ENCODE measurements at places on chromosomes 5 and 9.

GRCh38 chr9:14530366-14530765 lies 162.9 kb downstream of the ZDHHC21 start:
- DNase-seq: no peak

GRCh38 chr9:18111146-18111545 lies 362.8 kb upstream of the ADAMTSL1 start:
- DNase-seq: no peak

DNA sequence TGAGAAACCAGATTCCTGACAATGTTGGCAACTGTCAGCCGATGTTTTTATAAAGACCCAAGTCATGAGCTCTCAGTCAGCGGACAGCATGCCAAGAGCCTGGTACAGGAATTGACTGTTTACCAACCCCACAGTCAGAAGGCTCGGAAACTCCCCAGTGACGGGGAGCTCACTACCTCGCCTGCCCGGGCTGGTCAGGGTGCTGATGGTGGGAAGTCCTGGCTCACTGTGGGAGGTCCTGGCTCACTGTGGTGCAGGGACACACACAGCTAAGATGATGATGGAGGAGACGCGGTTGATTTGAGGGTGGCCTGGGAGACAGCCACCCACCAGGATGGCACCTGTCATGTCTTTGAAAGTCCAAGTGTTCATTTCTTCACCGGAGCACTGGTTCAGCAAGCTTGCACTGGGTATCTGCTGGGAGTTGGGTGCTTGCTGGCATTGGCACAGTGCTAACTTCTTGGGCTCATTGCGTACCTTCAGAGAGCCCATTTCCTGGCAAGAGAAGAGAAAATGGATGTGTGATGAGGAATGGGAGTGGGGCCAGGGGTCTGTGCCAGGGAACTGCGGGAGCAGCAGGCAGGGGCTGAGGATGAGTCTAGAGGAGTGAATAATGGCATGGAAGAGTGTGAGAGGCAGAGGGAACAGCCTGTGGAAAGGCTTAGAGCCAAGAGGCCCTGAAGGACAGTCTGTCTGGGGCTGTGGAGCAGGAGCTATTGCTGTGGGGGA lies 15.3 kb downstream of the ASS1 start:
- no peak for DNase-seq

DNA sequence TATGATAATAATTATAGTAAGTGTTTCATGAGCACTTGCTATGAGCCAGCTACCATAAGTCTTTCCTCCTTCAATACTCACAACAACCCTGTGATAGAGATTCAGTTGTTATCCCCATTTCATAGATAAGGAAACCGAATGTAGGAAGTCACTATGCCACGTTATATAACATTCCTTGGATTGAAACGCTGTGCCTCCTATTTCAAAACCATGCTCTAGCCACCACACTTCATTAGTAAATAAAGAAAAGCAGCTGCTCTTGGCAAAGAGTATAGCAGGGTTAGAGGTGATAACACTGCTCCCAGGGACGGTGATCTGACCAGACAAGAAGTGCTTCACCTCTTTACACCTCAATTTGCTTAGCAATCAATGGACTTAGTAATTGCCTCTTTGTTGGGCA lies 5.5 kb downstream of the ADAMTS12 start:
- DNase-seq: no peak

DNA sequence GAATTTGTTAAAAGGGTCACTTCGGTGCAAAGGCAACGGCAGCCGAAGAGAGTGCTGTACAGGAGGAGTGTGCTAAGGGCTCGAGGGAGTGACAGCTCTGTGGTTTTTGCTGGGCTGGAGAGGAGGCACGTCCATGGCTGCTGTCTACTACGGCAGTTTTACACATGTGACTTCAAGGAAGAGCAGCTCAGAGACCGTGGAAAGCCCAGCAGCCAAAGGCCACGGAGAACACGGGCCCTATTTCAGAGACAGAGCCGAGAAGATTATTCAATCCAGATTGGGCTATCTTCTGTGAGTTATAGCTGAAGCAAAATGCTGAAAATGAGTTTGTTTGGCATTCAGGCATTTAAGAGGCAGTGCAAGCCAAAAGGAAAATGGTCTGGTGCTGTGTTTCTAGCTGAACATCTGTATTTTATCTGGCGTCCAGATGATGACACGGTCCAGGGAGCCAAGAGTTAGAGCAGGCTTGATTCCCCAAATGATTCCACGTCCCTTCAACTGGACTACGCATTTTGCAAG lies 96.4 kb downstream of the RFK start:
- DNase-seq: peak; percentile 50

- no peak for DNase-seq
Measured at GRCh38 chr9:92969516-92970466, 22.5 kb downstream of the FGD3 start.

DNA sequence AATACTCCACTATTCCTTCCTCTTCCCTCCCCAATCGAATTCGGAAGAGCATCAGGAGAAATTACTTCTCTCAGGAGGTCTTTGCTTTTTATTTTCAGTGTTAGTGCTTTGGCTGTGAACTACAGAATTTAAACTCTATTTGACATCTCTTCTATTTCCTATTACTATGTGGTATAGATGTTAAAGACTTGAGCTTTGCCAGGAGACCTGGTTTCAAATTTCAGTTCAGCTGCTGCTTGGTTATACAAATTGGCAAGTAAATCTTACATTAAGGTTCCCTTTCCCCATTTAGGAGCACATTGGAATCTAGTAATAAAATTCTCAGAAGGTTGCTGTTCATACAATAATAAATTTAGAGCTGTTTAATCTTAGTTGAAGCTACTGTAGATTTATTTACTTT lies 13.1 kb downstream of the UHRF2 start:
- no peak for DNase-seq

- DNase-seq: peak; percentile 62
Measured at GRCh38 chr9:88593537-88594185, 58.7 kb downstream of the NXNL2 start.

- DNase-seq: no peak
Measured at GRCh38 chr9:27404661-27405060, 107.7 kb upstream of the EQTN start.

GRCh38 chr9:91157883-91158282 lies 203.8 kb downstream of the AUH start:
- DNase-seq: no peak

DNA sequence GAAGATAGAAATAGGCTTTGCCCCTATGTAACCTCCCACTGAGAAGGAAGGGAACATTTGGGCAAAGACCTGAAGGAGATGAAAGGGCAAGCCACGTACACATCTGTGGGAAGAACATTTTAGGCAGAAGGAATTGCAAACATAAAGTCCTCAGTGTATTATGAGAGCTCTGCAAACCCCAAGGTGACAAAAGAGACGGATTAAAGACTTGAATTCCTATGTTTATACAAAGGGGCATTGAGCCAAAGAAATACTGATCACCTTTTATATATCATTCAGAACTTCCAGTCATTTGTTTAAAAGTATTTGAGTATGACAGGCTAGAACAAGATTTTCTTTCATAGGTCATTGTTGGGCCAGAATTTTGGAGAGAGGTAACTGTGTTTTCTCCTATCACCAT lies 90.2 kb upstream of the ATG10 start:
- no peak for DNase-seq

GRCh38 chr9:129547869-129548570 lies 72.9 kb downstream of the C9orf50 start:
- DNase-seq: no peak

DNA sequence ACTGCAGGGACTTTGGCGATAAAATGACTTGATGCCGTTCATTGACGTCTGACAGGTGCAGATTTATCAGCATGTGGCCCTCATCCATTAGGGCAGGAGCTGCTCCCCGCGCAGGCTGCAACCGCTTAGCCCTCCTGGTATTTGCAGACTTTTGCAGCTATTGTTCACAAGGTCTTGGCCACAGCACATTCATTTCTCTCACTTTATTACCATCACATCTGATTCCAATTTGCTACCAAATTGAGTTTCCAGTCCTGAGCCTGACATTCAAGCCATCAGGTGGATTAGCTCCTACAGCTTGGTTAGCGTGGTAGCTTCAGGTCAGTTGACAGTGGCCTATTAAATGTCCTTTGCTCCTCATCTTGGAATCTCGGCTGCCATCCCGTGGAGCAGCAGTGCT lies 299.2 kb downstream of the CD180 start:
- DNase-seq: no peak

DNA sequence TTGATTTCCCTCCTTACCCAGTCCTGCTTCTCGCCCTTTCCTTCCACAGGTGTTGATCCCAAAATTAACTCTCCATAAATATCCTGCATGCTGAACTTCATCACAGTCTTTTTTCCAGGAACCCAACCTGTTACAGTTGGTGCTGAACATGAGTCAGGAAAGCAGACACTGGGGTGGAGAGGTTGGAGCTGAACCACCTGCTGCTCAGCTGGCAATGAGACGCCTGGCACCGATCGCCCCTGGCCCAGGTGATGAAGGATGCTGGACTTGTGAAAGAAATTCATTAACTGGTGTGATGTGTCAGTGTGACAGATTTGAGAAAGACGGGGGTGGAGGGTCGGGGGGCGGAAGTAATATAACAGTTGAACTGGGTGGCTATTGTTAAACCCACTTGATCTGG lies 30.6 kb downstream of the CPLX2 start:
- no peak for DNase-seq

DNA sequence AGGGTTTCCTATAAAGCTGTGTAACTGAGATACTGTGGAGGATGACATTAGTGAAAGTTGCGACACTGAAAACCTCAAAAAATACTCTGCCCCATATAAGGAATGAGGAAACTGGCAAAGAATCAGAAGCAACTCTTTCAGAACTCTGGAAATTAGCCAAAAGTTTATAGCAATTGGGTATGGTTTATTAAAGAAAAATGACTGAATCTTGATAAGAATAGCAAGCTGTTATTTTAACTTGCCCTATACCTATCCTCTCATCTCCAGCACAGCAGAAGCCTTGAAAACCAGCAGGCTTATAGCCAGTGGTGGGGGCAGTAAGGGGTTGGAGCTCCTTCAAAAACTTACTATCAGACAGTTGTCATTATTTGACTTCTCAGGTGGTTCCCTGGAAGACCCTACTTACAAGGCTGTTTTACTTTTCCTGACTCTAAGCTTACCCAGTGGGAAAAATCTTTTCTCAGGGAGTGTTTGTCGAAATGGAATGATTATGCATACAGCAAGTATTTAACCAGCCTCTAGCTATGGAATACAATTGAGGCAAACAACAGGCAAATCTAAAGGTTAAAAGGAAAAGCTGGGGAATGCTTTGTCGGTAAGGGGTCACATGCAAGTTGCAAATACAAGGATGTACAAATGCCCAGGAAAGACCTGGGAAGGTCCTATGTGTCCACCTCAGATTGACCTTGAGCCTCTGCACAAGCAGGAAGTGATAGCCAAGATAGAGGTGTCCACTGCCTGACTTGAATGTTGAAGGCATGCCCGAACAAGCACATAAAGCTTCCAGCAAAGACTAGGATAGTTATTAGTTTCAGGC lies 21.0 kb upstream of the FAM151B start:
- no peak for DNase-seq

- no peak for DNase-seq
Measured at GRCh38 chr9:83972286-83972685, 7.7 kb downstream of the HNRNPK start.

GRCh38 chr9:2066312-2067273 lies 51.4 kb downstream of the SMARCA2 start:
- no peak for DNase-seq

DNA sequence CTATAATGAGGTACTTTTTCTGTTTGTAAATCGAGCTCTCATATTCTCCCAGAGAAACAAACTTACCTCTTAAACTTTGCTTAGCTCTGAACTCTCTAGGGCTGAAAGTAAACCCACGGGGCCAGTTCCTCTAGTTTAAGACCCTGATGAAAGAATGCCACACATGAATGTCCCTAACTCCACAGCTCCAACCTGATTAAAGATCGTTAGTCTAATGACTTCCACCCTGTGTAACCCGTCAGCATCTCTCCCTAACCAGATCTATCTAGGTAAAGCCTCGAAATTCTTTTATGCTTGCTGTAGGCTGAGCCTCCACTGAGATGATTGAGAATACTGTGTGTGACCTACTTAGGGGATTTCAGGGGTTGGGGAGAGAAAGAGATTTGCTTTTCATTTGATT lies 27.0 kb downstream of the ADRA1B start:
- DNase-seq: no peak

DNA sequence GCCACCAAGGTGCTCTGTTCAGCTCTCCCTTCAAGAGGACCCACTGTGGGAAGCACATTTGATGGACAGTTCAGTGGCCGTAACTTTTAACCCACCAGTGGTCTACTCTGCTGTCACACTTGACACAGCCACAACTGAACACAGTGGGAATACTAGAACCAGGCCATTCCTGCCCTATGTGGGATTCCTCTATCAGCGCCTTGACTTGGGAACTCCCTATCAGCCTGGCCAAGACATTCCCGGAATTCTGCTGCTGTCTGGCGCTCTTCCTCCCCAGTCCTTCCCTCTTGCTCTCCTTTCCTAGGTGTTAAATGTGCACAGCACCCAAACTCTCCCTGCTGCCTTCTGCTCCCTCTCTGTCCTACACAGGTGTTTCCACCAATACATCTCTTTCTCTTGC lies 23.1 kb upstream of the SH3PXD2B start:
- no peak for DNase-seq

- DNase-seq: no peak
Measured at GRCh38 chr5:3606121-3606831, 10.6 kb downstream of the IRX1 start.

DNA sequence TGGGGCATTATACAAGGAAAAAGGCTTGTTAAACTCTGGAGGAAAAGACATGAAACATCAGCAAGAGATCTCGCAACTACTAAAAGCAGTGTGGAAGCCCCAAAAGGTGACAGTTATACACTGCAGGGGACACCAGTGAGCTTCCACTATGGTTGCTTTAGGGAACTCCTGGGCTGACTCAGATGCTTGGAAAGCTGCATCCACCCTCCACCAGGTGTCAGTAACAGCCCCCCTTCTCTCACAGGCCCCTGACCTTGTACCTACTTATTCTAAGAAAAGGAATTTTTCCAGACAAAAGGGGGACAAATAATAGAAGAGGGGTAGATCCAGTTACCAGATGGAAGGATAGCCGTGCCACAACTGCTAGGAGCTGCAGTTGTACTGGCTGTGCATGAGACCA lies 154.4 kb upstream of the COX7C start:
- no peak for DNase-seq

GRCh38 chr5:157750320-157750719 lies 6.8 kb downstream of the LSM11 start:
- no peak for DNase-seq

DNA sequence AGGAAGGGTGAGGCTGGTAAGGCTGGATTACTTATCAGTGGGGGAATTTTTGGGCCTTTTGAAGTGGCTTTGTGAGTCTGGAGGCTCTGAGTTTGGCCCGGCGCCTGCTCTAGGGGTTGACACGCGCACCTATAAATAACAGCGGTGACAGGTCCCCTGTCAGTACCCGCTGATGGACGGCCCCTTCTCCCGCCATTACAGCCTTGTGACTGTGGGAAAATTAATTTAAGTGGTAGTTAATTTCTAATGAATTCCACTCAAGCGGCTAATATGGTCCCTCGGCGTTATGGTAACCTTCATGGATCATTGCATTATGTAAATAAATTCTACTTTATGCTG lies 16.5 kb downstream of the MRPL36 start:
- DNase-seq: no peak

GRCh38 chr9:1454211-1454610 lies 404.1 kb downstream of the DMRT2 start:
- no peak for DNase-seq

Data from heart left ventricle (tissue), 16 donors.